ENCODE measurements at places on chromosomes 13 and 19.

DNA sequence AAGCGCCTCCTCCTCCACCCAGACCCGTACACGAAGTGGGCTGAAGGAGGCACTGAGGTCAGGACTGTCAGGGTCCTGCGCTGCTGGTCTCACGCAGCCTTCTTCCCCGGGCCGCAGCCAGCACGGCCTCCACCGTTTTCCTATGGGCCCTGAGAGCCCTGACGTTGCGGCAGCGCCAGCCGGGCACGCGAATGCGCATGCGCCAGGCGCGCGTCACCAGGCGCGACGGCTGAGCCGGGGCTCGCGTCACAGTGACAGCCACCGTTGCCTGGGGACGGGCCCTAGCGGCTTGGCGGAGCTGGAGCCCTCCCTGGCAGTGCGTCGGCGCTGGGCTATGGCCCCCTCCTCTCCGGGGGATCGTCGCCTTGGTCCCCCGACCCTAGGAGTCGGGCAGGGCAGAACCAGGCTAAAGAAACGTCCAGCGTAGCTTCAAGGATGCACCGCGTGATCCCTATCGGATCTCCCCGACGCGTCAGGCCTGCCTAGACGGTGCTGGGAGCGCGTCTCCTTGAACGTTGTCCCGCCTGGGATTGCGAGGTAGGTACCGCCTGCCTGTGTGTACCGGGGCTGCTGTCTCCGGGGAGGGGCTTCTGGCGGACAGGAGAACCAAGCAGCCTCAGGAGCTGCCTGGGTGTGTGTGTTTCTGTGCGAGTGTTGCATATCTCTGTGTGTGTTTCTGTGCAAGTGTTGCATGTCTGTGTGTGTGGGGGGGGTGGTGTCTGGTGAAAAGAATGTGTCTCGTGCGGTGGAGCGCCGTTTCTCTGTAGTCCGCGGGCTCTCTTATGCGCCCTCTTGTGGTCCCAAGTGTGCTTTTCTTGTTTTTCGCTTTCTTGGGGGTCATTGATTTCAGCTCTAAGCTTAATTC, 43.2 kb downstream of the ZNF571 start:
- DNase-seq: peak; percentile 40

GRCh38 chr13:113929628-113930615, 44.0 kb downstream of the C13orf46 start:
- no peak for DNase-seq

GRCh38 chr19:13935765-13936510, 2.3 kb downstream of the PODNL1 start:
- no peak for DNase-seq

- no peak for DNase-seq
These were observed 746.9 kb downstream of the EFNB2 start for GRCh38 chr13:105788530-105788929.

GRCh38 chr13:25167382-25168174, 4.5 kb downstream of the AMER2 start:
- no peak for DNase-seq

DNA sequence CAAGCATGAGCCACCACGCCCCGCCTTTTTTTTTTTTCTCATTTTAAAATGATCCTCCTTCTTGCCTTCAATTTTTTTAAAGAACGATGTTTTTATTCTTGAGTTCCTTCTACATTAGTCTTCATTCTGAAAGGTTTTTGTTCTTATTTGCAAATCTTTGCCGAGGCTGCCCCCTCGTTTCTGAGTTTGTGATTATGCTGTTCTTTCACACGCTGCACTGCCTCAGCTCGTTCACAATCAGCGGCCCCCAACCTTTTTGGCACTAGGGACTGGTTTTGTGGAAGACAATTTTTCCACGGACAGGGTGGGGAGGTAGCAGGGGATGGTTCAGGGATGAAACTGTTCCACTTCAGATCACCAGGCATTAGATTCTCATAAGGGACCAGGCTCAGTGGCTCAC, 26.6 kb downstream of the ZNF787 start:
- DNase-seq: no peak

DNA sequence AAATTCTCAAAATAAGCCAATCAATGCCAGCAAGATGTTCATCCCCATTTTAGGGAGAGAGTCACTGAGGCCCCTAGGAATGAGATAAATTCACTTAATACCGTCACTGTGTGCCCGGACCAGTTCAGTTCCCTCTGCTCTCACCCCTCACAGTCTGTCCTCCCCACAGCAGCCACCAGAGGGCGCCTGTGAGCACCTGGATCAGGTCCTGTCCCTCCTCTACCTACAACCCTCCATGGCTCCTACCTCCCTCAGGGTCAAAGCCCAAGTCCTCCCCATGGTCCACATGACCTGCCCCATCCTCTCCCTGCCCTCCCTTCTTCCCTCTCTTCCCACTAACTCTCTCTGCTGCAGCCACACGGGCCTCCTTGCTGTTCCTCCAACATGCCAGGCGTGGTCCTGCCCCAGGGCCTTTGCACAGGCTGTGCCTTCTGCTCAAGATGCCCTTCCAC, 42.0 kb upstream of the NFIC start:
- DNase-seq: no peak

- DNase-seq: peak; percentile 99
These were observed 2.9 kb upstream of the DCUN1D2 start for GRCh38 chr13:113493315-113493951.

- no peak for DNase-seq
These were observed 57.3 kb downstream of the IFT88 start for GRCh38 chr13:20624213-20624612.
